ENCODE measurements at places on chromosomes 7 and 10.

DNA sequence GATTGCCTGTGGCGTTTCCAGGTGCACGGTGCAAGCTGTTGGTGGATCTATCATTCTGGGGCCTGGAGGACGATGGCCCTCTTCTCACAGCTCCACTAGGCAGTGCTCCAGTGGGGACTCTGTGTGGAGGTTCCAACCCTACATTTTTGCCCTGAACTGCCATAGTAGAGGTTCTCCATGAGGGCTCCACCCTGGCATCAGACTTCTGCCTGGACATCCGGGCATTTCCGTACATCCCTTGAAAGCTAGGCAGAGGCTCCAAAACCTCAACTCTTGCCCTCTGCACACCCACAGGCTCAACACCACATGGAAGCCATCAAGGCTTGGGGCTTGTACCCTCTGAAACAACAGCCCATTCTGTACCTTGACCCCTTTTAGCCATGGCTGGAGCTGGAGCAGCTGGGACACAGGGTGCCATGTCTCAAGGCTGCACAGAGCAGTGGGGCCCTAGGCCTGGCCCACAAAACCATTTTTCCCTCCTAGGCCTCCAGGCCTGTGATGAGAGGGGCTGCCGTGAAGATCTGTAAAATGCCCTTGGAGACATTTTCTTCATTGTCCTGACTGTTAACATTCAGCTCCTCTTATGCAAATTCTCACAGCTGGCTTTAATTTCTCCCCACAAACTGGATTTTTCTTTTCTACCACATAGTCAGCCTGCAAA is 10.0 kb upstream of the FGL2 start:
- DNase-seq: no peak

DNA sequence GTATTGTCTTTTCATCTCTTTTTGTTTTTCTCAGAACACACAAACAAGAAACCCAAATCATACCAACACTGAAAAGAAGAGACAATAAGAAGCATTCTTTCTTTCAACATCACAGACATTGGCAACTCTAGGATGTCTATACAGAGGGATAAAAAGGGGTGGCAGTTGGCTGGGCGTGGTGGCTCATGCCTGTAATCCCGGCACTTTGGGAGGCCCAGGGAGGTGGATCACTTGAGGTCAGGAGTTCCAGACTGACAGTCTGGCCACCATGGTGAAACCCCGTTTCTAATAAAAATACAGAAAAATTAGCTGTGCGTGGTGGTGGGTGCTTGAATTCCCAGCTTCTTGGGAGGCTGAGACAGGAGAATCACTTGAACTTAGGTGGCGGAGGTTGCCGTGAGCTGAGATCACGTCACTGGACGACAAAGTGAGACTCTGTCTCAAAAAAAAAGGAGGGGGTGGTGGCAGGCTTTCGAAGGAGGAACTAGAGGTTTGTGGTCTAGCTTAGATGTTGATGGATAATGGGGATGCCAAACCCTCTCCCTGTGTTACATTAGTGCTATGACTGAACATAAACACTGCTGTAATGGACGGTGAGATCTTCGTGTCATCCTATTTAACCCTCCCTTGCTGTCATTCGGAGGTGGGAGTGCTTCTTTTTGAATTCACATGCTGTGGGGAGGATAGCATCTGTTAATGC is 9.4 kb downstream of the CNNM2 start:
- no peak for DNase-seq

DNA sequence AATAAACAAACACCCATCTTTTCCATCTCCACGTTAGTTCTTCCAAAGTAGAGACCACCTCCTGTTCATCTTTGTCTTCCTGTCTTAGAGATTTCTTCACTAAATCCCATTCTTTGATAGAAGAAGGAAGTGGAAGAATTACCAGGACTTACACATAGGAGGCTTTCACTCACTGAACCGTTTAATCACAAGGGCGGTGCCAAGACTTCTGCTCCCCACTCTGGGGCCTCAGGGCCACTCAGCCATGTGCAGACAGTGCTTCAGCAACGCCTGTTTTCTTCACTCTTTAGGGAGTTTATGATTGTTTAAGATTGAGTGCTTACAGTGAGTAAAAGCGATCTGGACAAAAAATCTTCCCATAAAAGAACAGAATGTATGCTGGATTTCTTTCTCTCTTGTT is 63.9 kb upstream of the SORCS3 start:
- DNase-seq: no peak

GRCh38 chr7:18064242-18064838 is 36.7 kb upstream of the PRPS1L1 start:
- no peak for DNase-seq

- no peak for DNase-seq
These were observed 63.7 kb downstream of the CARD11 start for GRCh38 chr7:2979951-2980350.

DNA sequence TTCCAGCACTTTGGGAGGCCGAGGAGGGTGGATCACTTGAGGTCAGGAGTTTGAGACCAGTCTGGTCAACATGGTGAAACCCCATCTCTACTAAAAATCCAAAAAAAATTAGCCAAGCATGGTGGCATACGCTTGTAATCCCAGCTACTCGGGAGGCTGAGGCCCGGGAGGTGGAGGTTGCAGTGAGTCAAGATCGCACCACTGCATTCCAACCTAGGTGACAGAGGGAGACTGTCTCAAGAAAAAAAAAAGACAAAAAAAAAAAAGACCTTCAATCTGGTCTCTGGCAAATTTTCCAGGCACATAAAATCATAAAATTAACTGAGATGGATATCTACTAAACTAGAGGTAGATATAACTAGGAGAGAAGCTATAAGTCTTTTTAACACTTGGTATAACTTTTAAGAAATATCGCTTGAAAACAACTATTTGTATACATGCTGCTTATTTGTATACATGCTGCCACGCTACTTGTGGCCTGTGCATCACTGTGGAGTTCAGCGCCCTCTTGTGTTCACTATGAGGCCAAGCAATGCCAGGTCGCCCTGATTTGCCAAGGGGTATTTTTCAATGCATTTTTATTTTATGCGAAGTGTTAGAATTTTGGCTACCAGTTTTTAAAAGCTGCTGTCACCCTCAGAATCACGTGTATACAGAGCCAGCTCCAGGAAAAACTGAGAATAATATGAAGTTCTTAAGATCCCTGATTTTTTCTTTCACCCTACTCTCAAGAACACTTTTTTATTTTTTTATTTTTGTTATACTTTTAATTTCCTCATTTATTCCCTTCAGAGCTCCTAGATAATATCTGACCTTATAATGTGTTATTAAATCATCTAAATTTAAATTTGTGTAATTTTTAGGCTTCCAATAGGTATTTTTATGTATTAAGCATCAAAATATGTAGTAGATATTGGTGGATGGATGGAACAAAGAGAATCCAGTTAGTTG is 26.7 kb downstream of the CYCS start:
- DNase-seq: no peak

GRCh38 chr10:110724937-110725336 is 80.8 kb downstream of the RBM20 start:
- DNase-seq: no peak

- no peak for DNase-seq
These were observed 132.1 kb downstream of the COL26A1 start for GRCh38 chr7:101494602-101495329.

DNA sequence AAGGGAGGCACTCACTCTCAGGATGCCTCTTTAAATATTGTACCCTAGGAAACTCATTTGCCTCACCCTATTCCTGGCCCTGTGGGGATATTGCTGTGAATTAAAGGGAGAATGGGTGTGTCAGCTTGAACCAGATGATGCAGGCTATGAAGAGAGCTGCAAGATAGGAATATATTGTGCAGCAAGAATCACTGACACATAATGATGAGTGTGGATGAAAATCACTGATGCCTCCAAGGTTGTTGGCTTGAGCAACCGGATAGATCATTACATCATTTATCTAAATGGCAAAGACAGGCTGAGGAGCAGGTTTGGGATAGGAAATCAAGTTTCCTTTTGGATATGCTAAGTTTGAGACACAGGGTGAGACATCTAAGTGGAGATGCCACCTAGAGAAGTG is 6.2 kb downstream of the SLC26A4 start:
- DNase-seq: no peak

GRCh38 chr7:19713676-19714075 is 4.8 kb upstream of the POLR1F start:
- DNase-seq: peak; percentile 2

- no peak for DNase-seq
These were observed 41.0 kb upstream of the WASL start for GRCh38 chr7:123789817-123790216.

DNA sequence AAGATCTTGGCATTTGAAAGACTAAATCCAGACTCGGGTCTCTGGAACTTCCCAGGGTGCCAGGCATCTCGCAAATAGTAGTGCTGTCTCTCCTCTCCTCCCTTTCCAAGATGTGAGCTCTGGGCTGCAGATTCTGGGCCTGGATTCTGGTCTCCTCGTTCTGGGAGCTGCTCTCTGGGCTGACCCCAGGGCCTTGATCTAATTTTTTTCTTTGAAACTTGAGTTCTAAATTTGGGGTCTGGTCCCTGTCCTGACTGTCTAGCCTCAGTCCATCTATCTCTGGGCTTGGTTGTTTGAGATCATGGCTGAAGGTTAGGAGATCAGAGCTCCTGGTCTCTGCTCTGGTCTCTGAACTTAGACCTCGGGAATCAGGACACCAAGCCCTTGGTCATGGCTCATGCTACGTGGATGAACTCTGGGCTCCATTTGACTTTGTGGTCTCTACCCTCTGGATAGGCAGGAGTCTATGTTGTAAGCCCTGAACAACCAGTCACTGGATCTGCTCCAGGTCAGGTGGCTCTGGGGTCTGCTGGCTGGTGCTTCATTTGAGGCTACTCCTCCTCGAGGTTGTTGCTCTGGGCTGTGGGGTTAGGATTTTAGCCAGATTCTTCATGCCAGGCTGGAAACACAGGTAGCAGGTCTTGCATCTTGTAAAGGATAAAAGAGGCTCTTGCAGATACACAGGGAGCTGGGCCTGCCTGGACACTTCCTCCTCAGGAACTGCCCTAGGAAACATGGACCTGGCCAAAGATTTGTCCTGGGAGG is 8.0 kb upstream of the MBL2 start:
- DNase-seq: no peak

- DNase-seq: no peak
These were observed 23.5 kb downstream of the UPP1 start for GRCh38 chr7:48112401-48113165.

DNA sequence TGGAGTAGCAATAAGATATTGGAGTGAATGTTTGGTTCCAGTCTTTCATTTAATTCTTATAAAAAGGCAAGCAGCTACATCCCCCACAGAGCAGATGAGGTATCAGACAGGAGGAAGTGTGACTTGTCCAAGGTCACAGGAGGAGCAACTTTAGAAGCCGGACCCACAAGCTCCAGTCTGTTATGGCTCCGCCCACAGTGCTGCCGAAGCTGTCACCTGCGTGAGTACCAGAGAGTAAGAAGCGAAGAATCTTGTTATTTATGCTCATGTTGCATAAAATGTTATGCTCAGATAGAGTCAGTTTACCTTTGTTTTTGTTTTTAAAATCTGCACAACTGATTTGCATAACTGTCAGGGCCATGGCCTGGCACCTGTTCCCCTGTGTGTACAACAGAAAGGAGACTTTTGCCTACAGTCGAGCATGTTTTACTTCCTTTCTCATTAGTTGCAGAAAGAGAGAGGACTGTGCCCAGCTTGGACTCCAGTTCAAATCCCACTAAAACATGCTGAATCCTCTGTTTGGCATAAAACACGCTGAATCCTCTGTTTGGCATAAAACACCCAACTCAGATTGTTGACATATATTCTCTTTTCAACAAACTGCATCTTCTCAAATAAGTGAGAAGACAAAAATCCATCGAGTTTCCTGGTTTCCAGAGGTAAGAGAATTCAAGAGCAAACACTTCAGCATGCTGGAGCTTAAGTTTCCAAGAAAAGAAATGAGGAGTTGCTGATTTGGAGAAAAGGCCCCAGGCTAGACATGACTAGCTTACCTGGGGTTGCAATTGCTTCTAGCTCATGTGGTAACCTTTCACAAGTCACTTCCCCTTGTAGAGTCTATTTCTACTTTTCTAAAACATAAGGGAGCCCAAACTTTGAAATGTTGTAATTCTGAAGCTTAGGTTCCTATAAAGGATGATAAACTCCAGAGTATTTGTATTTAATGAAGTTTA is 409.8 kb upstream of the ZMIZ1 start:
- DNase-seq: no peak

DNA sequence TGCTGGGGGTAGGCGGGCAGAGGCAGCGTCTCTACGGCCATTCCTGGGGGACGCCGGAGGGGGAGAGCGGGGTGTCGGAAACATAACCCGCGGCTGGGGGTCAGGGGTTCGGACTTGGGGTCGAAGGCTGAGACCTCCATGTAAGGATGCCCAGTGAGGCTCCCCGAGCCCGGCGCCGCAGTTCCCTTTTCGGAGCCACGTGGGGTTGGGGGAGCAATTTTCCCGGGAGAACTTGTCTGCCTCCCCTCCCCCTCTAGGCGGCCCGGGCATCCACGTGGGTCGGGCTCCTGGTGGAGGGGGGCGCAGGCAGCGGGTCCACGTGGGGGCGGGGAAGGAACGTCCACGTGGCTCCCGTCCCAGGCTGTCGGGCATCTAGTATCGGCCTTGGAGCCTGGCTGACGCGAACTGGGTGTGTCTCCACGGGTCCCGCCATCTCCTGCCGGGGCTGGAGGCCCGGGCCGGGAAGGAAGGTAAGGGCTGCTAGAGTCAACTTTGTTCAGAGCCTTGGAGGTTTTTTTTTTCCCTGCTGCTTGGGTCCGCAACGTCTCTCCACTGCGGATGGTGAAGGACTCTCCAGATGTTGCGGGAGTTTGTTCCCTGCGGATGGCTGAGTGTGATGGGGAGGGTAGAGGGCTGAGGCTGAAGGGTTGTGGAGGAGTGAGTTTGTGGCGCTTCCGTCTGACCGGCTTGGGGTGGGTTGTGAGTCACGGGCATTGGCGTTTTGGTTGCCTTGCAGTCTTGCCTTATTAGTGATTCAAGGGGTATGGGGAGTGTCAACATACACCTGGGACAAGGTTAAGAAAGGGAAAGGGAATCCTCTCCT is 744 bp downstream of the PPRC1 start:
- peak; percentile 67 for DNase-seq

- DNase-seq: no peak
These were observed 415.6 kb upstream of the FOXK1 start for GRCh38 chr7:4266270-4267040.

DNA sequence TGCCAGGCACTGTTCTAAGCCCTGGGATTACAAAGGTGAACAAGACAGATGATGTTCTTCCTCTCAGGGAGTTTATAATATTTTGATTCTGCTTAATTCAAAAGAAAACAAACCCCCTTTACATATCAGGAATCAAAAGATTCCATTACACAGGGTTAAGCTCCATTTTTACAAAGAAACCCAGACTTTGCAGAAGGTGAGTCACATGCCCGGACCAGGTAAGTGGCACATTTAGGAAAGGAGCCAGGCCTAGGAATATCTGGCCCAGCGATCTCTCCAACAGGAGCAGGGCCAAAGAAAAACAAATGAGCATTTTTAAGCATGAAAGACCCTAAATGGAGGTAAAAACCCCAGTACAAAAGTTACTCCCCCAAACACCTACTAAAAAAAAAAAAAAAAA is 1.1 kb downstream of the STN1 start:
- DNase-seq: no peak

GRCh38 chr10:14665865-14666857 is 108.5 kb downstream of the FAM107B start:
- no peak for DNase-seq

- DNase-seq: no peak
These were observed 39.5 kb downstream of the CNPY1 start for GRCh38 chr7:155506854-155507337.

GRCh38 chr10:88964360-88964759 is 11.8 kb upstream of the ACTA2 start:
- DNase-seq: no peak
